ENCODE measurements at places on chromosomes 2 and 18.

DNA sequence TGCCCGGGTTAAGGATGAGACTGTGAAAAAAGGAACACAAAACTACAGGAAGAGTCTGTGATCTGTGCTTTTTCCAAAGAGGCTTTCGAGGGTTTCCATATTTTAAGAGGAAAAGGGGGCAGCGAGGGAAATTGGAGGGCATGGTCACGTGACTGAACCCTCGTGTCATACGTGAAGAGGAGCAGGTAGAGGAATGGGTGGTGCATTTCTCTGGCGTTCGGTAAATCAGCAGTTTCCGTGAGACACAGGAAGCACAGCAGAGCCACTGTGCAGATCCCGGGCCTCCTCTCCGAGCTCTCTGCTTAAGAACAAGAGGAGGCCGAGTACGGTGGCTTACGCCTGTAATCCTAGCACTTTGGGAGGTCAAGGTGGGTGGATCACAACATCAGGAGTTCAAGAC, 219.7 kb downstream of the NDUFA10 start:
- no peak for DNase-seq

- no peak for DNase-seq
Measured at GRCh38 chr2:94986392-94986963, 39.0 kb upstream of the MAL start.

- no peak for DNase-seq
Measured at GRCh38 chr2:173860082-173860481, 105.1 kb downstream of the SP3 start.

GRCh38 chr18:48228841-48229240, 180.3 kb downstream of the ZBTB7C start:
- DNase-seq: no peak

GRCh38 chr2:95539836-95540235, 52.0 kb upstream of the TRIM43 start:
- DNase-seq: no peak

All from NCI-H1436 treated with DMSO at 0.1 percent for 48 hours (cell line).